ENCODE measurements at places on chromosomes 1 and 21.

DNA sequence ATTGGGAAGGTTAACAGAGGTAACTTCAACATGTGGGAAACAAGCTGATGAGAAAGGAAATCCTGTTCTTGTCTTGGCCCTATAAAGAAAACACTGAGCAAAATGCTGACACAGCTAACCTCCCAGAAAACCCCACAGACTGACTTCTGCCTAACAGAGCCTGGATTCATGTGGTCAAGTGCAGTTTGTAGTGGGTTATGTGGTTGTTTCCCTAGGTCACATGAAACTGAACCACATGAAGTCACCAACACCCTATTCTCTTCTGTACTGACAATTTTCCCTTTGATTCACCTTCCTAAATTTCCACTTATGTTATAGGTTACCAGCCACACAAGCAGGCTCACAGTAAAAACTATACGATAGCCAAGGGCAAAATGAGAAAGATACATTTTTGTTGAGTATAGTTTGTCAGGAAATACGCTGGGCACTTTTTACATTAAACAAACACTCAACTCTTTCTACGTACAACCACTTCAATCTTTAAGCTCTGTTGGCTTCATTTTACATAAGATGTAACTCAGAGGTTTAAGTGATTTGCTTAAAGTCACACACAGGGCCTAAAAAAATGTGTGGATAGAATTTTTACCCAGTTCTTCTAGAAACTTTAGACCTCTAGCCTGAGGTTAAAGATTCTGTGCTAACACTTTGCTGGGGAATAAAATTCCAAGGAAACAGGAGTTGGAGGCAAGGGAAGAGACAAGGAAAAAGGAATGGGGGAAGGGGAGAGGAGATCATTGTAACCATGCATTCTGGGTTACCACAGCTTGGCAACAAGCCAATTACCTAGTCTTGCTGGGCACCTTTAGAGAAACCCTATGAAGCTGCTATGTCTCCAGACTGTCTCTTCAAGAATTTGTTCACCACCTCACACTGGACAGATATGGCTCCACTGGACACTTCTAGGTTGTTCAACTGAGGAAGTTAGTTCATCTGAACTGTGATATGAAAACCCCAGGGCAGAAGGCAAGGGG is 601.6 kb upstream of the USP24 start:
- DNase-seq: no peak

DNA sequence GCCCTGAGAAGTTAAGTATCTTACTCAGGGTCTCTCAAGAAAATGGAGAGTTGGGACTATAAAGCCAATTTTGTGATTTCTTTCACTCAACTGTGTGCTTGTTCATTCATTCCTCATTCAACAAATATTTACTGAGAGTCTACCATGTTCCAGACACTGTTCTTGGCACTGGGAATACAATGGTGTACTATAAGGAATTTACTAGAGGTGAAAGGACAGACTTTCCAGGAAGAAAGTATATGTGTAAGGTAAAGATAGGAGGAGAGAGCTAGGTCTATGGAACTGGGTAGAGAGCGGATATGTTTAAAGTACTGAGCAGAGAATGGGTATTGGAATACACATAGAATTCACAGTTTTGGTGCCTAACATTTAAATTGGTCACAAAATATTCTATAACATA is 42.3 kb downstream of the ZNHIT6 start:
- no peak for DNase-seq

- DNase-seq: no peak
Measured at GRCh38 chr1:109482791-109483671, 674 bp upstream of the ATXN7L2 start.

DNA sequence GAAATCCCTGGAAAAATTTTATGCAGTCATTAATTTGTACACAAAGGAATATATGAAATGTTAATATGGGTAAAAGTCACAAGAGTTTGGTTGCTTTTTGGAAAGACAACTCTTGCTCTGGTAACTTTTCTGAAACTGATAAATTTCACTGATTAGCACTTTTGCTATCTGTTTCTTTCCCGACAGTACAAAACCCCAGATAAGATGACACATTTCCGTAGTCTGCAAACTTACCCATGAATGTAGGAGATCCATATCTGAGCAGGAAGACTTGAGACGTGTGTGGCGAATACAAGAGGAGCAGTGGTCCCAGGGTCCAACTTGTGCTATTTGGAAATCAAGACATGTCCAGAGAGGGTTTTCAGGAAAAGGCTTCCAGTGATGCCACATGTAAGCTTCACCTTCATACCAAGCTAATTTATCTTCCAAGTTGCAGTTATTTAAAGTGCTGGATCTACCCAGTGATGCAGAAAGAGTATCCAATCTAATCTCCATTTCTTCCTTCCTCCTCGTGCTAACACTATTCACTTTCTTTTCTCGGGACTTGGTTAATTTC is 35.9 kb upstream of the SAMSN1 start:
- no peak for DNase-seq

DNA sequence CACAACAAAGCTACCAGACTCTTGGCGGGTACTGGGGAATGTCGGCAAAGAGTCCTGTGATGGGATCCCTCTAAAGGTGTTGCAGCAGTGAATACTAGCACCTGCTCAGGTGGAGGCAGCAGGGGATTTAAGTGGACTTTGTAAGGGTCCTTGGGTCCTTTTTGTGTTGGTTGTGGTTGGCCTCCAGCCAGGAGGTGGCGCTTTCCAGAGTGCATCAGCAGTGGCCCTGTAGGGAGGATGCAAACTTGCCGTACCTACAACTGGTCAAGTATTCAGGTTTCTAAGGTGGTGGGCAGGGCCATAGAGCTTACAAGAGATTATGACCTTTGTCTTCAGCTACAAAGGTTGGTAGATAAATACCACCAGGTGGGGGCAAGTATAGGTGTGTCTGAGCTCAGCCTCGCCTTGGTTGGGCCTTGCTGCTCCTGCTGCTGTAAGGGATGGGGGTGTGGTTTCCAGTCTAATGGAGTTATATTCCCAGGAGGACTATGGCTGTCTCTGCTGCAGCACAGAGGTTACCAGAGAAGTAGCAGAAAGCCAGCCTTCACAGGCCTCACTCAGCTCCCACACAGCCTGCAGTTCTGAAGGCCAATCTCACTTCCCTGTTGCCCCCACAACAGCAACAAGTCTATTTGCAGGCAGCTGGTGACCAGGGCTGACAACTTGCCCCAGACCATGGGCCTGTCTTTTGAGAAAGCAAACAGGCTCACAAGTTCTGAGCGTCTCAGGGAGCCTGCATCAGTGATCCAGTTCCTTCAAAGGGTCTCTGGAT is 7.3 kb downstream of the OR2M5 start:
- no peak for DNase-seq

- DNase-seq: no peak
Measured at GRCh38 chr21:43697758-43698643, 20.9 kb upstream of the PDXK start.

GRCh38 chr1:184254849-184255248 is 132.0 kb upstream of the C1orf21 start:
- DNase-seq: no peak

DNA sequence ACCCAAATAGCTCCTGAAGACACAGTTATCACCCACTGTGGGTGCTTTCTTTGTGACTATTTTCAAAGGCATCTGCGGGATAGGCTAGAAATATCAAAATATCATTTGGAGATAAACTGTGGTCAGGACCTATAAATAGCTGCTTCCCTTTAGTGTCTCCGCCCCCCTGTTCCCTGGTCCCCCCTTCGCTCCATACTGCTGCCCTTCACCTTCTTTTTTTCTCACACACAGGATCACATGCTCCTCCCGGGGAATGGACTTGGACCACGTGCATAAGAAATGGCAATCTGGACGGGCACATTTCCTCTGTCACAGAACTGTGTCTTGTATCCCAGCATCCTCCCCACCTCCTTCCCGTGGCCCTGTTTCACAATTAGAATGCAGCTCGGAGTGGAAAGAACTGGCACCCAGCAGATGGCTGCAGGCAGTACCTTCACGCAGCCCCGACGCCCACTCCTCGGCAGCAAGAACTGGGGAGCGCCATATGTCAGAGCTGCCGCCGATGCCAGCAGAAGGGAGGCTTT is 68.8 kb upstream of the SSX2IP start:
- no peak for DNase-seq

DNA sequence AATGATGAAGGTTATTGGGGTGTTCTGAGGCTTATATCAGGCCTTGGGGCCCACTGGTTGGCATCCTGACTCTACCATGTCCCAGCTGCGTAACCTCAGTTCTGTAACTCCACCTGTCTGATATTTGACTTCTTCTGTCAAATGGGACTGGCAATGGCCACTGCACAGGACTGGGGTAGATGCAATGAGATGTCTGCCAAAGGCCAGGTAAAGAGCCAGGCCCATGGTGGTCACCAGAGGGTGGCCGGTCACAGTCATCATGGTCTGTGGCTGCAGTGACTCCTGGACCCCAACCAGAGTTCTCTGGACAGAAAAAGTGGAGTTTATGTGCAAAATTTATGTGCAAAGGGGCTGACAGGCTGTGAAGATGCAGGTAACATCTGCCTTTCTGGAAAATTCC is 173.3 kb downstream of the PTPRU start:
- no peak for DNase-seq

All from iPS DF 6.9 (cell line).